ENCODE measurements at places on chromosomes 1 and 21.

GRCh38 chr1:101112051-101112780 is 86.6 kb upstream of the DPH5 start:
- DNase-seq: peak; percentile 12

DNA sequence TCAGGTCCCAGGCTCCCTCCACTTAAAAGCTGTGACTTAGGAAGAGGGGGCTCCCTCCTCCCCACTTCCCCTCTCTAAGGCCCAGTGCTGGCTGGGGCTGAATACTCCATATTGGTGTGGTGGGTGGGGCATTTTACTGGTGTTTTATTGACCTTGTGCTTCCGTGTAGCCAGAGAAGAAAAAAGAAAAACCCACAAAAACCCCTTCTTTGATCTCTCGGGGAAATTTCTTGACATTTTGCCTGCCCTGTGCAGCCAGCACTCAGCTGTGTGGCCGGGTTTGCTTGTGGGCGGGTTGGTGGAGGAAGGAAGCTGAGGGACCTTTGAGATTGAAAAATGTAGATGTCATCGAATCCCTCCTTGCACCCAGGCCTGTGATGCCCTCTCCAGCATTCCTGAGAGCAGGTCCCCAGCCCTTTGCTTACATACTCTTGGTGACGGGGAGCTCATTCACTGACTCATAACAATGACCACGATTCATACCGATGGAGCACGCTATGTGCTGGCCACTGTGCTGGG is 24.8 kb downstream of the TNFRSF8 start:
- no peak for DNase-seq

- peak; percentile 22 for DNase-seq
Measured at GRCh38 chr21:14918527-14918926, 146.3 kb downstream of the NRIP1 start.

- DNase-seq: peak; percentile 80
Measured at GRCh38 chr1:78003882-78004718, 639 bp upstream of the DNAJB4 start.

DNA sequence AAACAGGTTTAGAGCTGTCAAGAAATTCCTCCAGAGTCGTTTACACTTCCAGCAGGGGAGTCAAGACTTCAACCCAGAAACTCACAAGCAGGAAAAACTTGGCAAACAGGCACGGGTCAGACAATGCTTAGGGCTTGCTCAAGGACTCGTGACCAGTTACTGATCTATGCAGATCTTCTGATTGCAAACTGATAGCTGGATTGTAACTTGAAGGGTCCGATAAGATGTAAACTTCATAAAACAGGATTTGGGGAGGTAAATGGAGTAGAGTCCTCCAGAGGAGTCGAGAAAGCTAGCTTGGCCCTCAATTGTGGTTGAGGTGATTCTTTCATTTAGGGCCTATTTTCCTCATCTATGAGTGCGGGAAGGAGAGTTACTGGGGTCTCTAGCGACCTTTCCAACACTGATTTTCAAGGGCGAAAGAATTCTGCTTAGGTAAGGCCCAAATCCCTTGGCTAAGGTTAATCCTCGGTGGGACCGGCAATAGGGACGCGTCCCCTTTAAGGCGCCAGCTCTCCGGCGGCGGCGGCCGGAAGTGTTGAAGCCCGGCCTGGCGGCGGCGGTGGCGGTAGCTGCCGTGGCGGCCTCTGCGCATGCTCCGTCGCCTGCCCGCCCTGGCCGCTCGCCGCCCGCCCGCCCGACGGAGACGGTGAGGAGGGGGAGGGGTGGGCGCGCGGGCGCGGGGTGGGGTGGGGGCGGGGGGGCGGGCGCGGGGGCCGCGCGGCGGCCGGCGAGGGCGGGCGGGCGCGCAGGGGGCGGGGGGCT is at the start of gene GMEB1:
TSS of gene GMEB1 (plus strand) at position 594 of the 765 bp plus-strand sequence. CDS start 14,829 bp downstream, outside the sequence.
- DNase-seq: peak; percentile 91

DNA sequence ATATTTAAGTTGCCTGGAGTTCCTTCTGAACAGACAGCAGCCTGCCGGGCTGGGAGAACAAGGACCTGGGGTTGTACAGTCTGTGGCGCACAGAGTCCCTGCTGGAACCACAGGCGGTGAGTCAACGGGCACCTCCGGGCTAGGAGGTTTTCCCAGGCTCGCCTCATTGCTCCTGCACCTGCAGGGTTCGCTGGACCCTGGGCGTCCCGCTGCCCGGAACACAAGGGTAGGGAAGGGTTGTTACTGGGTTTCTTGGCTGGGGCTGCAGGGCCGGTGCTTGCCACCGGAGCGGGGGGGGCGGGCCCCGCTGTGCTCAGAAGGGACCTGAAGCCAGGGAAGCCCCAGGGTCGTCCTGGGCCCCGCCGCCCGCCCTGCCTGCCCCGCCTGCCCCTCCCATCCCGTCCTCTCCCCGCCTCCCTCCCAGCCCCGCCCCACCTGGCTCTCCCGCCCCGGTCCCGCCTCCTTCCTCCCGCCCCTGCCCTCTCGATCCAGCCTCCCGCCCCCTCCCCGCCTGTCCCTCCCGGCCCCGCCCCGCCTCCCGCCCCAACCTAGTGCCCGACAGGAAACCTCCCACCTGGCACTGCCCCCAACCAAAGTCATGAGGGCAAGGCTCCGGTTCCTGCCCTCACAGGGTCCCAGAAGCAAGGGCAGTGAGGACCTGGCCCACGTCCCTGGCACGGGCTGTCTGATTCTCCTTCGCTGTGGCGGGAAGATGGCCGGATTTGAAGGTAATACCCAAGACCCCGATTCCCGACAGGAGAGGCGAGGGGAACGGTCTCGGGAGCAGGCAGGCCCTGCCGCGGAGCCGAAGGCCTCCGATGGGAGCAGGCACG is 6.8 kb downstream of the JMJD4 start:
- DNase-seq: peak; percentile 67

- DNase-seq: peak; percentile 93
Measured at GRCh38 chr1:26907071-26907917, 6.5 kb downstream of the NR0B2 start.

DNA sequence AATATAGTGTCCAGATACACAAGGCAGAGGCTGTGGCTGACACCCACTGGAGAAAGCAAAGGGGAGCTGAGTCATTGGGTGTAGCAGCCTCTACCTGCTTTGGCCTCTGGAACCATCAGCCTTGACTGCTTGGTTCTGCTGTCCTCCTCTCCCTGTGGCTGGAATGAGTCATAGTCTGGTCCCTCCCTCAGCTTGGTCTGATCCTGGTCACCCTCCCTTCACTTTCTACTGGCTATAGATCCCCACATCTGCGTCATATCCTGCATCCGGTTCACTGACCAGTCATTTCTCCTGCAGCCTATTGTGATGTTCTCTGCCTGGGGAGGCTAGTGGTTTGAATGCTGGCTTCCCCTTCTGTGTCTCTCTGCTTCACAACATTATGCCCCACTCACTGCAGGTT is 372.8 kb upstream of the DAB1 start:
- DNase-seq: peak; percentile 33

- DNase-seq: no peak
Measured at GRCh38 chr1:66876664-66877063, 48.0 kb downstream of the DNAI4 start.

DNA sequence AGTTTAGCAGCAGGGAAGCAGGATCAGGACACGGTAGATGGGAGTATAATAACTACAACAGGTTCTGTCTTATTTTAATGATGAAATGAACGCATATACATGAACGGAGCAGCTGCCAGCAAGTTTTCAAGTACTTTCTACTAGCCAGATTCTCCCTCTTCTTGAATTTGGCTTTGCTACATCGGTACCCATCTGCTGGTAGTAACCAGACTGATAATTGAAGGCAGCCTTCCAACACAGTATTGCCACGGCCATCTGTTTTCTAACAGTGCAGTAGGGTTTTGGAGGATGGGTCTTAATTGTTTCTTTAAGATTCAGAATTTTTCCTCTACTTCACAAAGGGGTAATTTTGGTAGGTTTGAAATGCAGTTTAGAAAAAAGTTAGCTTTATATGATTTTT is 33.4 kb downstream of the CENPF start:
- no peak for DNase-seq

GRCh38 chr21:42567214-42567555 is 53.5 kb downstream of the SLC37A1 start:
- no peak for DNase-seq

DNA sequence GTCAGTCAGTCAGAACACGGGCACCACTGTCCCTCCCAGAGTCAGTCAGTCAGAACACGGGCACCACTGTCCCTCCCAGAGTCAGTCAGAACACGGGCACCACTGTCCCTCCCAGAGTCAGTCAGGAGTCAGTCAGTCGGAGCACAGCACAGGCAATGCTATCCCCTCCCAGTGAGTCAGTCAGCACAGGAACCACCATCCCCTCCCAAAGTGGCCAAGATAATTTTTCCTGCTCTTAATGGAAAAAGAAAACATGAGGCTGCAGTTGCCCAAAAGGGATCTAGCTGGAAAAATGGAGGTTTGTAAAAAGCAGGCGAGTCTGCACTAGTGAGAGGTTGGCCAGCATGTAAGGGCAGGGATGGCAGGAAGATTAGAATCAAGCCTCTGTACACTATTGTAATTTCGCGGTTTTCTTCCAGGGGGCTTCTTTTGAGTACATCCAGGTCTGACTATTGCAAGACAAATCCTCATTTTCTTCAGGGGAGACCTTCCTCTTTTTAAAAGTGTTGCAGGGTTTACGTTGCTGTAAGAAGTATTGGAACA is 213.8 kb downstream of the SIPA1L2 start:
- no peak for DNase-seq

DNA sequence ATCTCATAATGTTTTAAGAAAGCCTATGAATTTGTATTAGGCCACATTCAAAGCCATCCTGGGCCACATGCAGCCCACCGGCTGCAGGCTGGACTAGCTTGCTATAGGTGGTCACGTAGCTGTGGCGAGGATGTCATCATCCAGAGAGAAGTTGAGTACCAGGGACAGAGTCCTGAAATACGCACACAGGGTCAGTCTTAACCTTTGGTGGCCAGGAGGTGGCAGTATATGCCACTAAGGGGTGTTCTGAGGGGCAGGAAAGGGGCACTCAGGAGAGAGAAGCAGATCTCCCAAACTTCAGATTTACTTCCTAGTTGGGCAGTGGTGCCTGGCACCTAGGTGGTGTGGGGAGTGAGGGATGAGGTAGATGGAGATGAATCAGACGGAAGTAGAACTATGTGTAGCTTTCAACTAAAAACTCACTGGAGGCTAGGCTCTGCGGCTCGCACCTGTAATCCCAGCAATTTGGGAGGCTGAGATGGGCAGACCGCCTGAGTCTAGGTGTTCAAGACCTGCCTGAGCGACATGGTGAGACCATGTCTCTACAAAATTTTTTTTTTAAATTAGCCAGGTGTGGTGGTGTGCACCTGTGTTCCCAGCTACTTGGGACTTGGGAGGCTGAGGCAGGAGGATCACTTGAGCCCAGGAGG is 16.3 kb upstream of the CDK18 start:
- DNase-seq: peak; percentile 79
